ENCODE measurements at places on chromosomes 1 and 21. TPM values are rescaled to one million over a fixed set of nuclear protein-coding genes. Genes with fewer than 3 reads are reported as not detected.

DNA sequence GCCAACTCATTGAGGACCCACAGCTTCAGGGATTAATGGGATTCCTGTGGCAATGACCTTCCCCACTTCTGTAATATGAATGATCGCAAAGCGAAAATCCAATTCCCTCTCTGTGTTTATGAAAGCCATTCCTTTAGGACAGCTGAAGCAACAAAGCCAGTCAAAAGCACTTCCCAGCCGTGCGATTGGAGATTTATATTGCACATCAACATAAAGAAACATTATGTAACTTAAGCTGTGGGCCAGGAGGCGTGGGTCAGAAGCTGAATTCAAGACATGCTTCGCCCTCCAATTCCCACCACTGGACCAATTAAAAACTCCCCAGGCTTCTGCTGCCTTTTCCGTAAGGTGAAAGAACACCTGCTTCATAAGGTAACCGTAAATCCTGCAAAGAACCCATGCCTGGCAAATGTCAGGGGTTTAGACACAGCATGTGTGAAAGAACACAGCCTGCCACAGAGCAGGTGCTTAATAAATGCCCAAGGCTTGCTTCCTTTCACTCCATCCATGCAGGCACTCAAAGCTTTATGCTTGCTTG, 138.9 kb upstream of the SOD1 start:
- DNase-seq, result no peak

Gene BRINP3
- total RNA-seq, result not detected

- no peak for DNase-seq
Observed at GRCh38 chr21:45175326-45176095, 101.1 kb downstream of the ADARB1 start.

Gene FCRL4
- total RNA-seq, result not detected

DNA sequence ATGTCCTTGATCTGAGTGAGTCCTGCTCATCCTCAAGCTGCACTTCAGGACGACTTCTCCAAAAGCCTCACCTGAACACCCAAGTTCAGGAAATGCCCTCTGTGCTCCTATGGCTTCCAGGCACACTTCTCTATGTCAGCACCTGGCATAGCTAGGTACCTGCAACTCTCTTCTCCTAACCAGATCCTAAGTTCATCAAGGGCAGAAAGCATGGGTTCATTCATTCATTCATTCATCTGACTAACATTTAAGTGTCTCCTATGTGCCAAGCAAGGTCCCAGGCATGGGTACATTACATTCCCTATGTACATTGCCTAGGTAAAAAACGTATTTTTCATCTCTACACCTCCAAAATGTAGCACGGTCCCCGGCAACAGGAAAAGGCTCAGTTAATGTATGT, 4.0 kb downstream of the RGS8 start:
- DNase-seq, result no peak
